ENCODE measurements at places on chromosomes 1 and 21.

GRCh38 chr21:45973475-45974072, 8.0 kb upstream of the COL6A1 start:
- peak; percentile 25 for DNase-seq

DNA sequence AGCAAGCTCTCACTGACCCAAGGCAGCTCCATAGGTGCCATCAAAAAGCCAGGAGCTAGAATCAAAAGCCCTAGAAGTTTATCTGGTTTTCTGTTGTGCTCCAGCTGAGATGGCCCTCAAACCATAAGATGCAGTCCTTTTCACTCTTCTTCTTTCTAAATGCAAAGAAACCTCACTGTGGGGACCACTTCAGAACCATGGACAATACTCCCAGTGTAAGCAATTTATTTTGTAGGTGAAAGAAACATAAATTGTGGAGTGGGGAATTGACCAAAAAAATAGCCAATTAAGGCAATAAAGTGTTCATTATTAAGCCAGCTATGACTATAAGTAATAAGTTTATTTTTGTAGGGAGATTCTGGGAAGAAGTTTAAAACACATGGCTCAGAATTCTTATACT, 1399.9 kb downstream of the PLA2G4A start:
- no peak for DNase-seq

GRCh38 chr1:41695118-41695745, 210.7 kb upstream of the EDN2 start:
- DNase-seq = no peak

GRCh38 chr1:26191739-26192138, 1.3 kb downstream of the CATSPER4 start:
- no peak for DNase-seq

DNA sequence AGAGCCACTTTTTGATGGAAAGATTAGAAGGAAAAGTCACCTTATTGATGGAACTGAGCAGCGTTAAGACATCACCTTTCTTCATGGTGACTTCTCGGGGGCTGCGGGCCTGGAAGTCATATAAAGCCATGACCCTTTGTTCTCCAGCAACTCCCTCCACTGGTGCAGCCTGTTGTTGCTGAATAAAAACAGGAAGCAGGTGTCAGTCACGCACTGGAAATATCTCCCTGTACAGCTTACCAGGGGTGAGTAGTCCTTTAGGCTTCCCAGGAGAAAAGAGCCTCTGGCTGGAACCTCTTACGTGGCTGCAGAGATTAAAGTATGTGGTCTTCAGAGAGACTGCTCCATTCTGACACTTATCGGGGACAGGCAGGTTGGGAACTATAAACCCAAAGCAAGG, 31.9 kb downstream of the SPTA1 start:
- no peak for DNase-seq

DNA sequence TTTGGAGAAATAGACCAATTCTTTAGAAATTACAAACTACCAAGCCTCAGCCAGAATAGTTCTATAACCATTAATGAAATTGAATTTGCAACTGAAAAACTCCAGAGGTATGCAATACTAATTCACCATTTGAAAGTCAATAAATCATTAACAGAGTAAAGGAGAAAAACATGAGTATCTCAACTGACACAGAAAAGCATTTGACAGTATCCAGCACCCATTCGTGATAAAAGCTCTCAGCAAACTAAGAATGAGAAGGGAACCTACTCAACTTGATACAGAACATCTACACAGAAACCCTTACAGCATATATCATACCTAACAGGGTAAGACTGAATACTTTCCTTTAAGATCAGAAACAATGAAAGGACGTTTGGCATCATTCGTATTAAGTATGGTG, 54.3 kb downstream of the ST6GALNAC5 start:
- no peak for DNase-seq

DNA sequence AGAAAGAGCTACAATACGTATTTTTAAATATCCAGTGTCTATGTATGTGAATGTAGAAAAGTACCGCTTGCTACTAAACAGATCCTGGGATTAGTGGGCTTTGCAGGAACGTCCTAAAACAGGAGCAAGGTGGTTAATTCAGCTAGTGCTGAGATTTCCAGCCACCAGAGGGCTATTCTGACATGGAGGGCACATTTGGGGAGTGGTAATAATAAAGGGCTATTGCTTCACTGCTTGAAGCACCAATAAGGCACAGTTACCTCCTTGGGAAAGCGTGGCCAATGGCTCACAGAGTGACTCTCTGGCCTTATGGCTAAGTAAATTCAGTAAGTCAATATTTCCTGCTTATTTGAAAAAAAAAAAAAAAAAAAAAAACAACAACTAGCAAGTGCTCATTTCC, 152.4 kb downstream of the GABPA start:
- DNase-seq = peak; percentile 3

- DNase-seq = peak; percentile 83
Measured at GRCh38 chr1:31182352-31182751, 57.3 kb downstream of the NKAIN1 start.

DNA sequence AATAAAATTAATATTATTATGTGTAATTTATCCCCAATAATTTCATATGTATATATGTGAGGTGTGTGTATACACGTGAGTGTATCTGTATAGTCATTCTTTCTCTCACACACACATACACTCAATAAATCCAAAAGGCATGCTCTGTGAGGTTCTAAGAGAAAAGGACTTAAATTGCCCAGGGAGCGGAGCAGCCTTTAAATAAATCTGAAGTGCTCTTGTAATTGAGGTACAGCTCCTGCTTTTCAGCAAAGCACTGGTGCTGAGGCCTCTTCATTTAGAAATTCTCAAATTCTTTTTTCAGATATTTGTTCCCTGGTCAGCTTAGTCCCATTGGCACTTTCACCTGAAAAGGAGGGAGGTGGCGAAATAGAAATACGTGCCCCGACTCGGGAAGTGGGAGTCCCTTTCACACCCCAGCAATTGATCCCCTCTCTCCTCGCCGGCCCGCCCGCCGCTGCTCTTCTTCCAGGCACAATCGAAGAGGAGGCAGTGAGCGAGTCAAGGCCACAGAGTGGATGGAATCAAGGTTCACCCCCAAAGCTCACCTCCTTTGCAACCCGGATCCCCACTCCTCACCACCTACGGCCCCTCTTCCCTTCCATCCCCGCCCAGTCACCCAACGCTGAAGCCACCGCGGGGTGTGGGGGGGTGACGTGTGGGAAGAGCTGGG, 944 bp downstream of the PLPPR5 start:
- no peak for DNase-seq

- no peak for DNase-seq
Measured at GRCh38 chr1:12001249-12001917, 17.9 kb upstream of the MIIP start.

GRCh38 chr21:43885721-43886120, 20.7 kb downstream of the AGPAT3 start:
- no peak for DNase-seq

DNA sequence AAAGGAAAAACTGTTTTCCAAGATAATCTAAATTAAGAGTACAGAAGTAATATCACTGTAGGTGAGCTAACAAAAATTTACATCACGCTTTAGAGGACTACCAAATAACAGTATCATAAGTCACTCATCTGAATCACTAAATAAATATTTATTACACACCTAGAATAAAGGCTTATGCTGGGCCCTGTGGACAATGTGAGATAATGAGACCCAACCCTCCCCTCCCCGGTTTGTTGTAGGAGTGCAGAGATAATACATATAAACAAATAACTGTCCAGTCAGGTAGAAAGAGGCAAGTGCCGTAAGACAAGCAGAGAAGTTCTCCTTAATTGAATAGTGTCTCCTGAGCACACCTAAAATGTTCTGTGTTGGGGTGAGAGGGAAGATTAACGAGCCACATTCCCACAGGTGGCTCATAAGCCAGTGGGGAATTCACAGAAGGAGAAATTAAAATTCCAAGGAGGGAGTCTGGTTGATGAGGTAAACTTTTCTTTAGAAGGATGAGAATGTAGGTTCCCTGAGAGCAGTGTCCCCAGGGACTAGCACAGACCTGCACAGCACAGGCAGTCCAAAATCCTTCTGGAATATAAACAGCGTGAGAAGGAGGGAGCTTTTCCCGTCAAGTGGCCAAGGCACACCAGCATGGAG, 241.4 kb downstream of the NFIA start:
- no peak for DNase-seq

DNA sequence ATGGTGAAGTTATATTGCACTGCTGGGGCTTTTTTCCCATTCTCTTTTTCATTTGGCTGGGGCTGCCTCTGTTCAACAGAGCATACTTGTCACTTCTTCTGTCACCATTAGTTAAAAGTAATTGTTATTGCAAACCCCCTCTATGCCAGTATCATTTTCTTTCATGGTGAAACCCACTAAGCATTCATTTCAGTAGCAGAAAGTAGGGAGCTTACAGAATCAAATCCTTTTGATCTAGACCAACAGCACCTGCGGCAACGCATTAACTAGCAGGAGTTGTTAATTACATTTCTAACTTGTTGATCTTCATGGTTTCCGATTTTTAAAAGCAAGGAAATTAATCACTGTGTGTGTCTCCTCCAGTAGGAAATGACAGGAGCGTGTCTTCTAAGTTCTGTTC, 15.0 kb downstream of the SMYD2 start:
- no peak for DNase-seq

DNA sequence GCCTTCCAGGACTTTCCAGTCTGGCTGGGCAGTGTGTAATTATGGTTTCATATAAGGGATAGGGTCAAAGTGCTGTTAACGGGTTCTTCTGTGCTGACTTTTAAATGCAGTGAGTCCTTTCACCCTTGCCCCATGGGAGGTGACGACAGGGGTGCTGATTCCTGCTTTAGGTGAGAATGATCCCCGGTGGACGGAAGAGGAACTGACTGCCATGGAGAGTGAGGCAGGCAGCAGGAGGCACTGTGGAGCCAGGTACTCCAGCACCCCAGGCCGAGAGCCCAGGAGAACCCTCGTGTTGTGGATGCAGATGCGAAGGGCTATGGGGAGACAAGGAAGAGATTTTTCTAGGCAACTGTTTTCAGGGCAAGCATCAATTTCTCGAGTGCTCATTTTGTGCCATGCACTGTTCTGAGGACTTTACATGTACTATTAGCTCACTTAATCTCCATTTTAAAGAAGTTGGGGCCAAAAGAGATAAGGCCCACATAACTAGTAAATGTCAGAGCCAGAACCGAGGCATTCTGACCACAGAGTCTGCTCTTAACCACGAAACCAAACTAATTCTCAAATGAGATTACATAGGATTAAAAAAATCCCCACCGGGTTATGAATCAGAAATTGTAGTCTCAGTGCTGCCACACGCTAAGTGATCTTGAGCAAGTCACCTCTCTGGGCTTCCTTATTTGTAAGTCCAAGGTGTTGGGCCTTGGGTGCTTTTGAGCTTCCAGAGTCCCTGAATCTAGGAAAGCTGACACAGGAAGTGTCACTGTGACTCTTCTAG, 28.2 kb downstream of the STPG1 start:
- DNase-seq = no peak

GRCh38 chr1:51916587-51917405, 38.3 kb upstream of the NRDC start:
- no peak for DNase-seq

DNA sequence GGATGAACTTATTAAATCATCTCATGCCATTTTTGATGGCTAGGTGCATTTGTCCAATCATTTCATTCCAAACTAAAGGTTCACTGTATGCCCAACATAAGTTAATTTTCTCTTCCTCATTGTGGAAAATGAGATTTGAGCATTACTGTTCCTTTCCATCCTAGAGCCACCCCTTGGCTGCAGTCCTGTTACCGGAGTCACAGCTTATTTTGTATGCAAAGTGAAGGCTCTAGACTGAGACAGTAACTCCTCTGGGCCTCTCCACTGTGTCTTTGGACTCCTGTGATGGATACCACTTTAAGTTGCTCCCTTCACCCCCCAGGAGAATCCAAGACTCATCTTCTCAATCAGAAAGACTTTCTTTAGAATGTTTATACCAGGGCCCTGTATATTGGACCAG, 59.7 kb downstream of the FGGY start:
- DNase-seq = no peak

DNA sequence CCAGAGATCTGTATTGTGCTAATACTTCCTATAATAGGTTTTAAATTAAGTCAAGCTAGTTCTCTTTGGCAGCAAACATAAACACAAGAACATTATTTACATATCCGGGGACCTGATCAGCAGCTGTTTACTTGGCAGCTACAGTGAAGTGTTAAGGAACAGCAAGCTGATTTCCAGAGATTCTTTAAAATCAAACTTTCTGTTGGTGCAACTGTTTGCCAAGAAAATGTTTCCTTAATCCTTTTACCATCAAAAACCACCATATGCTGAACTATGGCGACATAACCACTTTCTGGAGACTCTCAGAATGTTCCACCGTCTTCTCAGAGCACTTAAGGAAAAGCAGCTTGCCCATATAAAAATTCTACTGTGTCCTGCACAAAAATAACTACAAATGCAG, 107.0 kb upstream of the KRTAP19-8 start:
- DNase-seq = no peak

GRCh38 chr1:197951089-197951488, 33.9 kb downstream of the LHX9 start:
- DNase-seq = peak; percentile 17

DNA sequence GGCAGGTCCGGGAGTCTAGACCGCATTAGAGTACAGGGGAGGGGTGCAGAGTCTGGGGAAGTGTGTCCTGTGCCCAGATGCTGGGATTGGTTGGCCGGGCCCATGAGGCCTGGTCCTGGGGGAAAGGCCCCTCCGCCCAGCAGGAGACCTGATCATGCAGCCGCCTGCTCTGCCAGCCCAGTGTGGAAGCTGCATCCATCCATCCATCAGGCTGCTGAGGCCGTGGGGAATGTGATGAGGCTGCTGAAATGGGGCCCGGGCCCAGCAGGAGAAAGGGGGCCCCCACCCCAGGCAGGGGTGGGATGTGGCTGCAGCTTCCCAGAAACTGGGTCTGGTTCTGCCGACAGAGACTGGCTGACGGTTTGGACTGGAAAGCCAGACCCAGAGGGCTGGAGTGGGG, 37.2 kb downstream of the EPHA2 start:
- no peak for DNase-seq

DNA sequence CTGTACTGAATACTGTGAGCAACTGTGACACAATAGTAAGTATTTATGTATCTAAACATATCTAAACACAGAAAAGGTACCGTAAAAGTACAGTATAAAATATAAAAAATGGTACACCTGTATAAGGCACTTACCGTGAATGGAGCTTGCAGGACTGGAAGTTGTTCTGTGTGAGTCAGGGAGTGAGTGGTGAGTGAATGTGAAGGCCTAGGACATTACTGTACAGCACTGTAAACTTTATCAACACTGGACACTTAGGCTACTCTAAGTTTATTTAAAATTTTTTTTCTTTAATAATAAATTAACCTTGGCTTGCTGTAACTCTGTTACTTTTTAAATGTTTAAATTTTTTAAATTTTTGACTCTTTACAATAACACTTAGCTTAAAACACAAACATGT, 24.5 kb upstream of the SHCBP1L start:
- no peak for DNase-seq

- no peak for DNase-seq
Measured at GRCh38 chr1:39317910-39318633, 113.6 kb downstream of the MACF1 start.

GRCh38 chr1:219990782-219991510, 55.4 kb downstream of the EPRS1 start:
- peak; percentile 4 for DNase-seq

GRCh38 chr1:96361961-96362360, 359.6 kb upstream of the PTBP2 start:
- no peak for DNase-seq

All from NCI-H526 treated with DMSO at 0.1 percent for 48 hours (cell line).